ENCODE measurements at places on chromosomes 7 and 10.

GRCh38 chr7:151060416-151061212 lies 1.2 kb downstream of the SLC4A2 start:
- ATAC-seq, result peak; percentile 0

DNA sequence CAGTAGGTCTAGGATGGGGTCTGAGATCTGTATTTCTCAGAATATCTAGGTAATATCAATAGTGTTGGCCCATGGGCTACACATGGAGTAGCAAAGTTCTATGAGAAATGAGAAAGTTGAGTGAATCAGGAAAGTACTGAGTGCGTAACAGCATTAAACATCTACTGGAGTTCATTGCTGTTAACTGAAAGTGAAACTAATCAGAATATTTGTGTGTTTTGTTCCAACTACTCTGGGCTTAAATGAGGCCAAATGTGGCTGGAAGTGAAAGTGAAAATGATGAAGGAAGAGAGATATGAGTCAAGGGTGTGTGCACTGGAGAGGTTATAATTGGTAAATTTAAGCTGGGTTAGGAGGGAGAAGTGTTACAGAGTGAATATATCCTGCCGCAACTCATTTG lies 46.5 kb downstream of the TMEM106B start:
- ATAC-seq, result peak; percentile 53

DNA sequence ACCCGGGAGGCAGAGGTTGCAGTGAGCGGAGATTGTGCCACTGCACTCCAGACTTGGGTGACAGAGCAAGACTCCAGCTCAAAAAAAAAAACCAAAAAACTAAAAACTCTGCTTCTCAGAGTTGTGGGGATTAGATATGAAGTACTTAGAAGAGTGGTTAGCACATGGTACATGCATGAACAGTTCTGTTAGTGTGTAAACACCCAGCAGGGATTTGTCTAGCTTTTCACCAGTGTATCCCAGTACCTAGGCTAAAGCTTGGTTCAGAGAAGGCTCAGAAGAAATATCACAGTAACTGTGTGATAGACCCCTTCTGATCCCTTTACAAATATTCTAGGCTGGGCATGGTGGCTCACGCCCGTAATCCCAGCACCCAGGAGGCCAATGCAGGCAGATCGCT lies 9.5 kb downstream of the PPIA start:
- peak; percentile 46 for ATAC-seq

DNA sequence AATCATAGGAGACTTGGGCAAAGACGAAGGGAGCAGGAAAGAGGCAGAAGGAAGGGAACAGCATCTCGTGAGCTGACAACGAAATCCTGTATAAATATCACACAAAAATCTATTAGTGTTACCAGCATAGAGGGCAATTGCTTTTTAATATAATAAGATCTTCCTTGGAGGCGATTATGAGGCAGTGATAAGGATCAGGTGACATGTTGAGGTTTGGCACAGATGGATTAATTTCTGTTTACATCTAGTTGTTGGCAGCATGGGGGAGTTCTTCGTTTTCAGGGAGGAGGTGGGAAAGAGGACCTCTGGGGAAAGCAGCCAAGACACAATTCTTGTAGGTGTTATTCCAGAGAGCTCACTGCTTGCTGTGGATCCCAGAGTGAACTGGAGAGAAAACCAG lies 163.8 kb downstream of the PLXNA4 start:
- ATAC-seq, result no peak

DNA sequence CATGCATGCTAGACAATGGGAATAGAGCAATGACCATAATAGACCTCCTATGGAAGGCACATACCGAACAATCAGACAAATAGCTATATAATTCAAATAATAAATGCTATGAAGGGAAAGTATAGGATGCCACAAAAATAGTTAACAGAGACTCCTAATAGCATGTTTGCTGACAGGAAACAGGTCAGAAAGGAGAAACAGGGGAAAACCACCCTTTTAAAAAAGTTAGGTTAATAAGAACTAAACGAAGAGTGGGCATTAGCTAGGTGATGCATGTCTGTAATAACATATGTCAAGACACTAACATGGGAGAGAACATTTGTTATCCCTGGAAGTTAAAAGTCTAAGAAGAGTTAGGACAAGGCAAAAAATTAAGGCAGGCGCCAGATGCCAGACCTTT lies 58.9 kb downstream of the ABI1 start:
- ATAC-seq, result no peak

- no peak for ATAC-seq
Measured at GRCh38 chr10:17428351-17429097, 25.9 kb downstream of the ST8SIA6 start.

GRCh38 chr10:96834120-96834519 lies 2.0 kb downstream of the LCOR start:
- peak; percentile 12 for ATAC-seq

DNA sequence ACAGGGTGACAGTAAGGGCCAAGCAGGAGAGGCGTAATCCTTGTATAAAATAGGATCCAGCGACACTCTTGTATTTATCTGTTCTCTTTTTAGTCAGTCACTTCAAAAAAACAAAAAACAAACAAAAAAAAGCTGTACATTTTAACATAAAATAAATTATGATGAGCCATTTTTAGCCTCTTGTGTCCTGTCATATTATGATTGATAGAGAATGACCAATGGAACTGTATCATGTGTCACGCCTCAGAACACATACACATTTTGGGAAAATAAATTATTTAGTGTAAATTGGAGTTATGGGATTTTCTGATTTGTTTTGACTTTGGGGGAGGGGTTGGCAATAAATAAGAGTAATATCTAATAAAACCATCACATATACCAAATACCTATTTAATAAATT lies 79.3 kb upstream of the SAMD8 start:
- ATAC-seq, result no peak

GRCh38 chr10:78923647-78924318 lies 145.0 kb upstream of the ZMIZ1 start:
- no peak for ATAC-seq

- ATAC-seq, result no peak
Measured at GRCh38 chr7:81857385-81857784, 87.5 kb upstream of the HGF start.

GRCh38 chr10:17585016-17585415 lies 32.2 kb downstream of the HACD1 start:
- ATAC-seq, result no peak

DNA sequence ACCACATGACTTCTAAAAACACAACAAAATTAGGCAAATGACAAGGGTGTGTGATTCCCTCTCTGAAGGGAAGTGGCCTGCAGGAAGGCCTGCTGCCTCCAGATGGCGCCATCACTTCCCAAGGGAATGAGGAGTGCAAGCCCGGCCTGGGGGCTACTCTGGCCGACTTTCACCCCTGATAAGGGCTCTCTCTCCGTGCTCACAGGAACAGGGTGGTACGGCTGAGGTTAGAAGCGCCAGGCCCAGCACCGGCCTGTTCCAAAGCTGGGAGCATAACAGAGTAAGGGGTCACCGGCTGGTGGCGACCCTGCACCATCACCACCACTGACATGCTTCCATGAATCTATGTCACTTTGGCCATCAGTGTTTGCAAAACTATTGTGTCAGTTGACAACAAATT lies 13.1 kb downstream of the RBP3 start:
- ATAC-seq, result peak; percentile 88

DNA sequence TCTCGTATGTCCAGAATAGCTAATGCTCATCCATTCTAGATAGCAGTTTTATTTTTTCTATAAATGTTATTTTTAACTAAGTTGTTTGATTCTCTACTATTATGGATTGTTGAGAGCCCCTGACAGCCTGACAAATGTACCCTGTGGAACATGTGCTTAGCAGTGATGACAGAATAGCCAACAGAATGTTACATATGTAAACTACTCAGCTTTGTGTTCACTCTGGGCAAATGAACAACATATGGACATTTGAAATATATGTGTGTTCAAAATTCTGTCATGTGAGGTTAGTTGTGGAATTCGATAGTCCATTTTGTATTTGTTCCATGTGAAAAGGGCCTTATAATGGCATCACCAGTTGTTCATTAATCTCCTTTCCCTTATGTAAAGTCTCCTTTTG lies 199.7 kb downstream of the EXOC4 start:
- ATAC-seq, result 0 out of 3 replicates have a peak, but pooled peaks have one; percentile 22

GRCh38 chr7:81516898-81517297 lies 252.9 kb downstream of the HGF start:
- no peak for ATAC-seq

GRCh38 chr10:77371848-77372799 lies 265.5 kb downstream of the KCNMA1 start:
- ATAC-seq, result no peak

GRCh38 chr10:28479927-28480627 lies 52.8 kb upstream of the WAC start:
- ATAC-seq, result no peak

DNA sequence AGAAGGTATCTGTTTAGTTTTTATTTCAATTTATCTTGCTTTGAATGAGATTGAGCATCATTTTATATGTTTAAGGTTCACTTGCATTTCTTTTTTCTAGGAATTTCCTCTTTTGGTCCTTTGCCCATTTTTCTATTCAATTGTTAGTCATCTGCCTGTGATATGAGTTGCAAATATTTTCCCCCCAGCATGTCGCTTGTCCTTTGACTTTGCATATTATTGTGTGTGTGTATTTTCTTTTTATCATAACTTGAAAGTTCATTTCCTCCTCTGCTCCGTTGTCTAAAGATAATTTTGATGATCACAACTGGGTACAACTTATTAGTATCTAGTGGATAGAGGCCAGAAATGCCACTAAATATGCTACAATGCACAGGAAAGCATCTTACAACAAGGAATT lies 132.7 kb upstream of the MDFIC start:
- ATAC-seq, result no peak

- no peak for ATAC-seq
Measured at GRCh38 chr7:159095979-159096411, 48.7 kb downstream of the VIPR2 start.

GRCh38 chr7:11191574-11192220 lies 218.0 kb downstream of the PHF14 start:
- ATAC-seq, result no peak

DNA sequence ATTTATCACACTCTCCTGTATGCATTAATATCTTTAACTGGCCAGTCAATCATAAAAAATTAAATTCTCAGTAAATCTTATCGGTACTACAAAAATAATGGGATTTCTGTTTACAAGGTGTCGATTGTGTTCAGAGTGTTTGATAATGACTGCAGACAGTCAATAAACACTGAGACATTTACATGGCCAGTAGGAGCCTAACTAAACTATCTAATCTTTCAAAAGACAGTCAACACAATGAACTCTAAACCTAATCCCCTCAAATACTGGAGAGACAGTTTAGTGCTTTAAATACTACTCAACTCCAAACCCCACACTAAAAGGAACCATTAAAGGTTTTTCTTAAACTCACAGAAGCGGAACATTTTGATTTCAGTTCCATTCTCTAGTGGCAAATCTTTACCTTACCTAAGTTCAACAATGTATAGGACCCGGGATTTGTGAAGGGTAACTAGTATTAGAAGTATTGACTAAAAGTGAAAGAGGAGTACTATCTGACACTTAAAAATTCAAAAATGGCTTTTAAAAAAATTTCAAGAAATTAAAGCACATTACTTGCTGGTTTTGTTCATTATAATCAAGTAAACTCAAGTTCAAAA lies 37.3 kb upstream of the EXOC6 start:
- ATAC-seq, result no peak

DNA sequence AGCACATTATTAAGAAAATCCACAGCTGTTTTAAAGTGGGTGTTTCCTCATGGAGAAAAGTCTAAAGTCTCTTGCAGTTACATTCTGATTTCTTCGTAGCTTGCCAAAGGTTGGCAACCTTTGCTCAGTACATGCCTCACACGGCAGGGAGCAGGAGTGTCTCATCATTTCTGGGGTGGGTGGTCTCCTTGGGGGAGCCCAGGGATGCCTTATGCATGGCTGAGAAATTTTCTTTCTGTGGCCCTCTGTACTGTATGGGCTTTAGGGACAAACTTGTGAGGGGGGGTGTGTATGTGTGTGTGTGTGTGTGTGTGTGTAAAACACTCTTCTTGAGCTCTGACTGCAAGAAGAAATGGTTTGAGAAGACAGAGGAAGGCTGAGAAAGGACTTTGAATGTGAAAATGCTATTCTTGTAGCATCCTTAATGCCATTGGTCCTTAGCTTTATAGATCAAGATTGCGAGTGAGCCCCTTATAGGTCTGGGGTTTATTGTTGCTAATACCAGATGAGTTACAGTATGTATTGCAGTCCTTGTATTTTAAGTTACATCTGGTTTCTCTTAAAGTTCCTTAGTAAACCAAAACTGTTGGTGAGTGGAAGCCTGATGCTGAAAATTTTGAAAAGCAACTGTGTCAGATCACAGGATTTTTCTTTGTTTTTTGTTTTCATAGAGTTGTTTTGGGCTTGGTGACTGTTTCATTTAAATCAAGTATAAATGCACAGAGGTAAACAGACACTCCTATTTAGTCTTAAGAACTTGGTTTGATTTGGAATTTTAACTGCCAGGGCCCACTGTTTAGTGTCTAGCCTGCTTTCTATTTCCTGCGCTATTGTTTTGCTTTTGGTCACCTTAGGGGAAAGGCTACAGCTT lies 242.0 kb downstream of the BICC1 start:
- peak; percentile 81 for ATAC-seq

DNA sequence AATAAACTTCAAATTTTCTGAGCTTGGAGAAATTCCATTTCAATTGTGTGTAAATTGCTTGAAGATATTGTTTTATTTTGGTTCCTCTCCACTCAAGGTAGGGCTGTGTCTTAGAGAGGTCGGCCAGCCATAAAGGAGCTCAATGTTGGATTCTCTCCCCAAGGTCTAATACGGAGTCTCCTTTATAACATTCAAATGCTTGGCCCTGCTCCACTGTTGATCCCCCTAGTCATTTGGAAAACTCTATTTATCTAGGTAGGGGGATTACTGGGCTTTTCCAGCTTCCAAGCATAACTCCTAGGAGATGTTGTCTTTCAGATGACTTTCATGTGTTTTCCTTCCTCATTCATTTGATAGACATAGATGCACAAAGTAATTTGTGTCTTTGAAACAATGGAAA lies 170.9 kb downstream of the LRMDA start:
- no peak for ATAC-seq

DNA sequence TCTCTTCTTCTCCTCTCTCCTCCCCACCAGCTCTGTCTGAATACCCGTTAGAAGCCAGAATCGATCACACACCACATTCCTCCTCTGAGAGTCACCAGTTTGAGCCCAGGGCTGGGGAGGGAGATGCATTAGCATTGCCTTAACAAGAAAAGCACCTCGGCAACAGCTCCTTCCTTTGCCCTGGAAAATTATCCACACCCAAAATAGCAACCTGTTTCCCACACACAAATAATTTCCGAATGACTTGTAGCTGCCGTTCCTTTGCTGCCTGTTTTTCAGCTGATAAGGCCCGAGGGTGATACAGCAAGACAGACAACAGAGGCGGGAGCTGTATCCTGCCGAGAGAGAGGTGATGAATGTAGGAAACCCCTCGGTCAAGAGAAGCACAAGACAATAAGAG lies 91.3 kb downstream of the CPXM2 start:
- no peak for ATAC-seq

- ATAC-seq, result no peak
Measured at GRCh38 chr10:90205340-90205739, 503.9 kb downstream of the KIF20B start.

DNA sequence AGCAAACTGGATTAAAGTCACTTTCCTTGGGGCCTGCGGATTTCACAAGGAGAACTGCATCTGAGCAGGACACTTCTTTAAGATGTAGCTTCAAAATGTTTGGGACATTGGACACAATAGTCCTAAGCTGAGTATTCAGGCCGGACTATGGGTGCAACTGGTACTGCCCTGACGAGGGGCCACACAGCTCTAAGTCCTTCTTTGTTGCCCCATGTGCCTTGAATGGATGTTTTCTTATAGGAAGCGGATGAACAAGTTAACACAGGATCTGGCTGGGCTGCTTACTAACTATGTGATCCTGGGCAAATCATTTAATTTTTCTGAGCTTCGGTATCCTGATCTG lies 147.8 kb upstream of the KLF14 start:
- ATAC-seq, result no peak
